ENCODE measurements at places on chromosomes 2 and 18.

GRCh38 chr18:67475673-67476072 lies 40.8 kb downstream of the DSEL start:
- no peak for DNase-seq

DNA sequence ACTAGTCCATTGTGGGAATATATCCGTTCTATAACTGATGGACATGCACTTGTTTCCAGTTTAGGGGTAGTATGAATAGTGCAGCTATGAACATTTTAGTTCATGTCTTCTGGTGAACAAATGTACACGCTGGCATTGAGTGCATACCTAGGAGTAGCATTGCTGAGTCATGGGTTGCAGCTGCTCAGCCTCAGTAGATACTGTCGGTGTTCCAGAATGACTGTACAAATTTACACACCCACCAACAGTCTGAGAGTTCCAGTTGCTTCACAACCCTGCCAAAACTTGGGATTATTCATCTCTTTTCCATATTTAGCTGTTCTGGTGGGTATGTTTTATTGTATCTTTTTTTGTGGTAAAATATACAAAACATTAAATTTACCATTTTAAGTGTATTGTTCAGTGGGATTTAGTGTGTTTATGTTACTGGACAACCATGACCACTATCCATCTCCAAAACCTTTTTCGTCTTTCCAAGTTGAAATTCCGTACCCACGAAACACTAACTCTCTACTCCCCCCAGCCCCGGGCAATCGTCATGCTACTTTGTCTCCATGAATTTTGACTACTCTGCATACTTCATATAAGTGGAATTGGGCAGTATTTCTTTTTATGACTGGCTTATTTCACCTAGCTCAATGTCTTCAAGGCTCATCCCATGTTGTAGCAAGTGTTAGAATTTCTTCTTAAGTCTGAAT lies 281.0 kb downstream of the PRKCE start:
- no peak for DNase-seq

GRCh38 chr2:111139637-111140317 lies 19.1 kb downstream of the BCL2L11 start:
- DNase-seq, result no peak

DNA sequence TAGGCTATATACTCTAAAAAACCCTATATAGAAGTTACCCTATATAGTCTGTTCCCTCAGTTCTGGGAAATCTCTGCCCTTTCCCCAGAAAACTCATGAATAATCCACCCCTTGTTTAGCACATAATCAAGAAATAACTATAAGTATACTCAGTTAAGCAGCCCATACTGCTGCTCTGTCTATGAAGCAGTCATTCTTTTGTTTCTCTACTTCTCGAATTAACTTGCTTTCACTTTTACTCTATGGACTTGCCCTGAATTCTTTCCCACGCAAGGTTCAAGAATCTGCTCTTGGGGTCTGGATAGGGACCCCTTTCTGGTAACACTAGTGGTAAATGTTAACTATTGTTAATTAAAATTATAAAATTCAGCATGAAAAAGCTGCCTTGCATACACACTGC lies 17.4 kb upstream of the AP1S3 start:
- DNase-seq, result no peak

DNA sequence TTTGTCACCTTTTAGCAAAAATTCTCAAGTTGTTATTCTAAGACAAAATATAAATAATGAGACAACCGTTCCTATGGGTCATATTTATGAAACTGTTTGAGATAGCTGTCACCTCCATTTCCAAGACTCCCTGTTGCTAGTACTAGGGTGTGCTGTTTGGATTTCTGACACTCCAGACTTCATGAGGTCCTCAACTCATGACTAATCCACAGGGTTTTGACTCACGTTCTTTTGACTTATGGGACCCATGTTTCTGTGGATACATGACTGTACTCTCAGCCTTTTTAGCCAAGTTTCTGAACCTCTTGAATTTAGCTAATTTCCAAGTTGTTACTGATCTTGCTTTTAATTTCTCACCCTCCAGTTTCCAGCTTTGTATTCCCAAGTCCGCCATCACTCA lies 178.7 kb upstream of the FAM98A start:
- no peak for DNase-seq

GRCh38 chr2:175383286-175383685 lies 201.8 kb upstream of the ATP5MC3 start:
- DNase-seq, result no peak

DNA sequence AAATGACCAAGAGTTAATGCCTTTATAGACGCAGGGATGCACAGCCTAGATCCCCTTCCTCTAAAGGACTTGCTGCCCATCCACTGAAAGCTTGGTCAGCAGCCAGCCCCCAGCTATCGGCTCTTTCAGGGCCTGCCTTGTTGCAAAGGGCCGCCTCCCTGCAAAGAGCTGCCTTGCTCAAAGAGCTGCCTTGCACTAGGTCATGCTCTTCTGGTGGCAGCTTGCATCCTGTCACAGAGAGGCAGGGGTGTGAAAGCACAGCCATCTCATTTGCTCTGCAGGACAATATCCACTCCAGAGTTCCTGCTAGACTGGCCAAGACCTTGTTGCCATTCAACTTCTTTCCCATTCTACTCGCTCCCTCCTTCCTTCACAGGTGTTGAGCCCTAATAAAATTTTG lies 137.1 kb downstream of the MCFD2 start:
- no peak for DNase-seq

- DNase-seq, result no peak
Observed at GRCh38 chr2:85073033-85073432, 60.2 kb upstream of the TCF7L1 start.

- DNase-seq, result no peak
Observed at GRCh38 chr2:235951982-235952381, 216.2 kb downstream of the GBX2 start.
